ENCODE measurements at places on chromosomes 3 and 15.

- DNase-seq: no peak
These were observed 31.1 kb downstream of the PSTPIP1 start for GRCh38 chr15:77025941-77026411.

- no peak for DNase-seq
These were observed 67.7 kb downstream of the CCNL1 start for GRCh38 chr3:157092230-157092629.

- DNase-seq: no peak
These were observed 1.2 kb upstream of the LARS2 start for GRCh38 chr3:45387171-45387570.

DNA sequence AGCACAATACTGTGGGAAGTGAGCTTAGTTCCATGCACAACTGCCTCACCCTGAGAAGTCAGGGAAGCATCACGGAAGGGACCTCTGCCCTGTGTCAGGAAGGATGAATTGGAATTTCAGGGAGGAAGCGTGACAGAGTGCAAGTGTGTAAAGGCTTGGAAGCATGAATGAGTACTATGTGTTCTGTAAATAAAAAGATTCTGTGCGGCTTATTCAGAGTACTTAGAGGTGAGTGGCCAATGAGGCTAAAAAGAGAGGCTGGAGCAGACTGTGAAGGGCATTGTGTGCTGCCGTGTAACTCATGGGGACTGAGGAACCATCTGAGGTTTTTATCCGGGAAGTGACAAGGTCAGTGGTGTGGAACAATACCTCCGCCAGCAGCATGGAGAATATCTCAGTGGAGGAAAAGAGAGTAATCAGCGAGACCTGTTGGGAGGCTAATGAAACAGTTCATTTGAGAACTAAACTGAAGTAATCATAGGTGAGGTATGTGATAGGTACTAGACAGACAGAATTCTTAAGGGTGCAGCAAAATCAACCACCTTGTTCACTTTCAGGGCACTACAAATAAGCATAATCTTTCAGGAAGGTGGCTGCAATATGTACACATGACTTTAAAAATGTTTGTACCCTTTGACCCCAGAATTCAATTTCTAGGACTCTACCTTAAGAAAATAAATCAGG, 64.9 kb upstream of the SPRED1 start:
- no peak for DNase-seq

DNA sequence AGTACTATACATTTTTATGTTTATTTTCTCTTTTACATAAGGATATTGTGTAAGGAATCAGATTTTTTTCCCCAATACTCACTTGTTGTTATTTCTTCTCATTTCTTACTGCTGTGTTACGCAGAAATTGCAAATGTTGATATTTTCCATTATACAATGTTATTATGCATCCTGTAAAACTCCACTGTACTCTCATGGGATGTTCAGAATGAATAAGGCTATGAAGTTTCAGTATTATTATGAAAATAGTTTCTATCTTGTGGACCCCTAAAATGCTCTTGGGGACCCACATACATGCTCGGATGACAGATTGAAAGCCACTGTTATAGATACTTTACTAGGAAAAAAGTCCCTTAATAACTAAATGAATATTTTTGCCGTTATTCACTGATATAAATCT, 329.4 kb downstream of the EPHA3 start:
- DNase-seq: no peak

DNA sequence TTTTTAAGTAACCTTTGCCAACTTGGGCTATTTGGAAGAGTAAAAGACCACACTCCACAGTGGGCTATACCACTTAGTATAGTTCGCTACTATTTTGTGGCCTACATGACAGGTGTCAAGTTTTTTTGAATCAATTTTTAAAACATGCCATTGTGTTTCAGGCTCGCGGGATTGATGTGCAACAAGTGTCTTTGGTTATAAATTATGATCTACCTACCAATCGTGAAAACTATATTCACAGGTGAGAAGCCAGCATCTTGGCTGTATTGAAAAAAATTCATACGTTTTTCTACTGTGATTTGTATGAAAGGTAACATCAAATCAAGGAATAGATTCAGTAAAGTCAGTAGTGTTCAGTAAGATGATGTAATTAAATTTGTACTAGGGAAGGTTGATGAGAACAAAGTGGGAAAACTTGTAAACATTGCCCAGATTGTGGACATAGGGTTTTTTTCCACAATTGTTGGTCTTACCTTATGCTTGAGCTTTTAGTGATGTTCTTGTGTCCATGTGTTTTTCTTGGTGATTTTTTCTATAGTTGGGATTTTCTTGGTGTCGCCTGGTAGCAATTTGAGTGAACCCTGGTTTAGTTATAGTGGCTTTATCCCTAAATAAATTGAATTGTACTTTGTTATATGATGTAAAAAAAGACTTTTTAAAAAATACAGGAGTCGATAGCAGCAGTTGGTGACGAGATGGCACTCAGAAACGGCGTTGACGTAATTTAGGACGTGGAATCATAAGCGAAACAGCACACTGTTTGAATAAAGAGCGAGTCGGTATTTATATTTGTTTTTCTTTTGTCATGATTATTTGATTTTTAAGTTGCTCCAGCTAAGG, 4.5 kb downstream of the EIF4A2 start:
- no peak for DNase-seq

DNA sequence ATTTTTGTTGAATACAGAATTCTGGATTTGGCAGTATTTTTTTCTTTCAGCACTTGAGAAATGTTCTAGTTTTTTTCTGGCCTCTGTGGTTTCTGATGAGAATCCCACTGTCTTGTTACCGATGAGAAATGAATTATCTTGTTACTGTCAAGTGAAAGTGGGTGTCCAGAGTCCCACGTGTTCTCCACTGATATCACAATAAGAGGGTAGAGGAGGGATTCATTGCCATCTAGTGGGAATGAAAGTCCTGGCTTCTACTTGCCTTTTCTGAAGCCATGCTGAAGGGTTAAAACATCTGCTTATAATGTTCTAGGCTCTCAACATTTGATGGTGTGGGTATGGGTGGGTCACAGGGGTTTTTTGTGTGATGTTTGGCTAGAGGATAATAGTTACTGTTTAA, 66.1 kb downstream of the SEC22A start:
- no peak for DNase-seq

- DNase-seq: no peak
These were observed 74.7 kb downstream of the CMSS1 start for GRCh38 chr3:99892332-99892731.

DNA sequence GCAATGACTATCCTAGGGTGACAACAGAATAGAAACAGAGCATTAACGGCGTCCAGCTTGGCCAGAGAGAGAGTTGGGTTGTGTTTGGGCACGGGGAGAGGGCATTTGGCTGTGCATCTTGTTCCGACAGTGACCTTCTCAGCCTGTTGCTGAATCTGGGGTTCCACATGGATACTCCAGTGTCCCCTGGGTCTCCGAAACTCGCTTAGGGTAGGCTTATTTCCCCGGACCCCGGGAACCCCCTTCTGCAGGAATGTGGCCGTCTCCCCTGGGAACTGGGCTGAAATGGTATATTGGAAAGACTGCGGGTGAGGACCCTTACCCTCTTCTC, 7.9 kb downstream of the SHOX2 start:
- DNase-seq: no peak

DNA sequence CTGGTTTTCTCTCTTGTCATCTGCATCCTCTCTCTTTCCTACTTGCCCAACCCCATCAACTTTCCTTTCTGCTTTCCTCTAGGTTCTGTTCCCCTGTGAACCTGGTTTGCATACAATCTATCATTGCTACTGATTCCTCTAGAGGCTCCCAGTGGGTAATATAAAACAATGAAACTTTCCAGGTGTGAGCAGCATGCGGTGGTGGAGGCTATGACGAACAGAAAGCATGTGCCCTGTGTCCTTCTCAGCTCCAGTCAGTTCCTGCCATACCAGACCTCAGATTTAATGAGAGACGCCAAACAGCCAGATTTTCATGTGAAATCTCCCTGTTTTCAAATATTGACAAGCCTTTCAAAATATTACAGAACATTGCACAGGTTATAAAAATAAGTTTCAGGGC, 3.5 kb upstream of the ACAP2 start:
- DNase-seq: no peak

- DNase-seq: no peak
These were observed 10.8 kb upstream of the ZMAT3 start for GRCh38 chr3:179082416-179082815.

DNA sequence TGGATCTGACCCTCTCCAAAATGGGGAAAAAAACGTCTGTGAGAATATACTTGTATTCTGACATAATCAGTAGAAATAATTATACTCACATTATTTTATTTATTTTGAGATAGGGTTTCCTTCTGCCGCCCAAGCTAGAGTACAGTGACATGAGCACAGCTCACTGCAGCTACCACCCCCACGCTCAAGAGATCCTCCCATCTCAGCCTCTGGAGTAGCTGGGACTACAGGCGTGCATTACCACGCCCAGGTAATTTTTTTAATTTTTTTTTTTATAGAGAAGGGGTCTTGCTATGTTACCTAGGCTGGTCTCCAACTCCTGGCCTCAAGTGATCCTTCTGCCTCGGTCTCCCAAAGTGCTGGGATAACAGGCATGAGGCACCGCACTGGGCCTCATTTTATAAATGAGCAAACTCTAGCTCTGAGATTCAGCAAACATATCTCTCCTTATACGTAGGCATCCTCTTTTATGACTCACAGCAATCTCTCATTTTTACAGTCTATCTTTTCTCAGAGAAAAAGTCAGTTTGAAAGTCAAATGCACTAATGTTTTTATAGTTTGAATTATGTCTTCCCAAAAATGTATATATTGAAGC, 989 bp upstream of the VGLL3 start:
- DNase-seq: no peak

- DNase-seq: no peak
These were observed 292.4 kb upstream of the WNT5A start for GRCh38 chr3:55779543-55779942.

DNA sequence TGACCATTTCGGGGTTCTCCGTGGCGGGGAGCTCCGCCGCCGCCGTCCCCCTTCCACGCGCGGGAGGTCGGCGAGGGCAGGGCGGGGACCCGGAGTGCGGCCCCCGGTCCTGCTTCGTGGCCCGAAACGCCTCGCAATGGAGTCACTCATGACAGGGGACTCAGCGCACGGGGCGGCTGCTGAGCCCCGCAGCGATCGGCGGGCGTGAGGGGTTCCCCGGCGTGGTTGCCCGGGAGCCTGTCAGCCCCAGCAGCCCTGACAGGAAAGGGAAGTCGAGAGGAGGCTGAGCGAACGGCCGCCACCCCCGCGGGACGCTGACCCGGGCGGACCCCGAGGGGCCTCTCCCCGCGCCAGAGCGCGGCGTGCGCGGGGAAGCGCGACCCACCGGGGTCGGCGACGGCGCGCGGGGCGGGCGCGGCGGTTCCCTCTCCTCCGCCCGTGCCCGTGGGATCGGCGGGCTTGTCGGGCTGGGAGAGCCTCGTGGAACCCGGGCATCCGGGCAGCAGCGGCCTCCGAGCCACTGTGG, 564 bp upstream of the PIGZ start:
- no peak for DNase-seq

DNA sequence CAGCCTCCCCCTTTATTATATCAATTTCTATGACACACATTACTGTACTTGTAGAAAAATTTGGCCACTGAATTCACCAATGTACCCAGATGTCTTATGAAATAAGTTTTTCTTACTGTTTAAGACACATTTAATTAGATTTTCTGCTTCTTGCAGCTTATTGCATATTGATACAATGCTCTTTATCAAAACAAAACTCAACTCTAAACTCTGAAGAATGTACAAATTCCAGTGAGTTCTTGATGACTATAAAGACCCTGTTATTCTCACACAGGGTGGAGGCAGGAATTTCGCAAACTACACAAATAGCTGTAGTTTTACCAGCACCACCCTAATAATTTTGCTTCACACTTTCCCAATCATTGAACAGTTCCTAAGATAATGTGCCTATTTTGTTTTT, 22.0 kb downstream of the CMTM6 start:
- no peak for DNase-seq

- DNase-seq: no peak
These were observed 27.3 kb downstream of the SV2B start for GRCh38 chr15:91127236-91127955.

DNA sequence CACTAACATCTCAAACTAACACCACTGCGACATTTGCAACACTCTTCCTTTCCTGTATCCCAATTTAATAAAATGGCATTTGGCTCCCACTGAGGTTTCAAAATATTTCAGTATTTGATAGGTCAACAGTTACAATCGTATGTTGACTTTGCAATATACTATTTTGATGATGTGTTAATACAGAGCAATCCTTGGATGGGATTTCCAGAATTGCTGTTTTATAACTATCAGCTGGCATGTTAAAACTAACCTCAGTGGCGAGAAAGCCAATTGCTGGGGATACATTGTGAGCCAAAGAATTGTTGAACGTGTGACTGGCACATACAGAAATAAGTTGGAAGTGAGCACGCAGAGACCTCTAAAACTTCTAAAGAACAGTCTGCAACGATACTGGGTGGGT, 226.1 kb upstream of the LYSMD4 start:
- DNase-seq: no peak

DNA sequence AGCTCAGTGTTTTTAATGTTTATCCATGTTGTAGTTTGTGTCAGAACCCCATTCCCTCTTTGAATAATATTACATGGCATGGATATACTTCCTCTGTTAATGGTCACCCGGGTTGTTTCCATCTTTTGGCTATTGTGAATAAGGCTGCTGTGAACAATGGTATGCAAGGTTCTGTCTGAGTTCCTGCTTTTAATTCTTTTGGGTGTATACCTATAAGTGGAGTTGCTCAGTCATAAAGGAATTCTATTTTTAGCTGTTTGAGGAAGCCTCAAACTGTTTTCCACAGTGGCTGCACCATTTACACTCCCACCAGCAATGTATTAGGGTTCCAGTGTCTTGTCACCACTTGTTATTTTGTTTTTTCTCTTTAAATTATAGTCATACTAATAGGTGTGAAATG, 99.6 kb downstream of the SLC25A26 start:
- DNase-seq: no peak

DNA sequence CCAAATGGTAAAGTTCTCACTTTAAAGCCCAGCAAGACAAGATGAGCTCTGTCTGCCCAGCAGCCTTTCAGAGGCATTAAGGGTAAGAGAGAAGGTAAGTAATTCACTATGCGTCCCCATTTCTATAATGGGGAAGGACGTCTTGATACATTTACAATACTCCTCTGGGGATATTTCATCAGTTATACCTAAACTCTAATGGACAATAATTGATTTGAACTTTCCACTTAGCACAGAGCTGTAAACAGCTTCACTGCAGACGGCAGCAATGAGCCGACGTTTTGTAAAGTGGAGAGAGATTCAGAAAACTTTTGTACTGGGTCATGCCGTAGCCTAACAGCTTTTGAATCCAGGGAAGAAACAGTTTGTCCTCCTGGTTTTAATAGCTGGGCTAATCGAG, 127.4 kb downstream of the TIGIT start:
- no peak for DNase-seq

DNA sequence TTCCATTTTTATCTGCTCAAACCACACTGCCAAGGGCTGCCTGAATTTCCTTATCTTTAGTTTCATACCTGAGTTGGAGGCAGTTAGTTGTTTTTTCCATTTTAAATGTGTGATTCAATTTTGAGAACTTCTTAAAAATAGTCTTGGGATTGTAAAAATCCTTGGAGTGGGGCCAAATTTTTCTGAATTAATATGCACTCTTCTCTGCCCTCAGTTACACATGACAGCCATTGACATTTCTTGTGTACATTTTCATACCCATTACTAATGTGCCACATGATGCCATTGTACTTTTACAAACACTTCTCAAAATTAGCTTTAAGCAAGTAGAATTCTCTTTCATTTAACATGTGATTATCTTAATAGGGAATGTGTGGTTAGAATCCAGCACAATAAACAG, 141.7 kb downstream of the C3orf38 start:
- no peak for DNase-seq
